Spinal cord (tissue), 10 donors: ENCODE measurements at places on chromosomes 1 and 21.
A peak's percentile ranks its signal among the peaks of the same experiment; 100 is the strongest.

DNA sequence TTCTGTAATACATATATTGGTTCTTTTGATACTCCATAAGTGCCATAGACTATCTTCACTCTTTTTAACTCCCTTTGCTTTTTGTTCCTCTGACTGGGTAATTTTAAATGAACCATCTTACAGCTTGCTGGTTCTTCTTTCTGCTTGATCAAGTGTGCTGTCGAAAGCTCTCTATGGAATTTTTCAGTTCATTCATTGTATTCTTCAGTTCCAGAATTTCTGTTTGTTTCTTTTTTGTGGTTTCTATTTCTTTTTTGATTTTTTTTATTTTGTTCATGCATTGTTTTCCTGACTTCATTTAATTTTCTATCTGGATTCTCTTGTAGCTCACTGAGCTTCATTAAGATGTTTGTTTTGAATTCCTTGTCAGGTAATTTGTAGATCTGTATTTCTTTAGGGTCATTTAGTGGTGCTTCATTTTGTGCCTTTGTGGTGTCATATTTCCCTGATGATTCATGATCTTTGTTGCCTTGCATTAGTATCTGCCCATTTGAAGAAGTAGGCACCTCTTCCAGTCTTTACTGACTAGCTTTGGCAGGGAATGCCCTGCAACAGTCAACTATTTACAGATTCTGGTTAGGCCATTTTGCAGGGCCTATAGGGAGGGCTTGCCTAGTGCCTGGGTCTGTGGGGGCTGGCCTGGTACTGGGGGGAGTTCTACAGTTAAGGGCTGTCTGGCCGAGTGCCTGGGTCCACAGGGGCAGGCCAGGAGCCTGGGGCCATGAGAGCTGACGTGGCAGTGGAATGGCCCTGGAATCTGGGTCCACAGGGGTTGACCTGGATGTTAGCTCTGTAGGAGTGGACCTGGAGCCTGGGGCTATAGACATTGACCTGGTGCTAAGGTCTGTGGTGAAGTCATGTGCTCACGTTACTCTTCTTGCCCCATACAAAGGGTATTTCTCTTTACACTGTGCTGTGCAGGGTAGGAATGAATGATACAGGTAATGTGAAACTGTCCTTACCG is 89.7 kb downstream of the MAGI3 start:
- no peak for DNase-seq

DNA sequence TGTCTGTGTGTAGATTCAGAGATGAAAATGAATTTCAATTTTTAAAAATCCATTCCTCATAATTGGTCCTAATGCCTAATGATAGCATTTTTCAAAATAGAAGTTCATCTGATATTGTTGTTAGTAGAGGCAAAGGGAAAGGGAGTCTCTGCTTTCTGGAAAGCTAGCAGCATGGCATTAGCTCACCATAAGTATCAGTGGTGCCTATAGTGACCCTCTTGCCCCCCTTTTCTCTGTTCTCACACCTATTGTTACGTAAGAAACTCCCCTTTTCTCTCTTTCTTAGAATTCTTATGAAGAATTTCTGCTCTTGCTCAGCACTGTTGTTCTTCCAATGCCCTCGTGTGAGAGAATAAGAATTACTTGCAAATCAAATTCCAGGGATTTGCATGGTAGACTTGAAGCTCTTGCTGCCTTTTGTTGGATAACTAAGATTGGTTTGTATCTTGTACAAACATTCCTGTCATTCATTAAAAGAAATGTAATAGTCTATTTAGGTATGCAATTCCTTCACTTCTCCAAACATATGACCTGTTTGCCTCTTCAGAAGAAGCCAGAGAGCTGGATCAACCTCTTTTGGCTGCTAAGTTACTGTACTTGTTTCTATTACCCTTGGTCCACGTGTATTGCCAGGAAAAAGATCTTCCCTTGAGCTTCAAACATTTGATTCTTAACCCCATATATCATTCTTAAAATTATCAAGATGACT is 69.2 kb upstream of the MAGI3 start:
- no peak for DNase-seq

DNA sequence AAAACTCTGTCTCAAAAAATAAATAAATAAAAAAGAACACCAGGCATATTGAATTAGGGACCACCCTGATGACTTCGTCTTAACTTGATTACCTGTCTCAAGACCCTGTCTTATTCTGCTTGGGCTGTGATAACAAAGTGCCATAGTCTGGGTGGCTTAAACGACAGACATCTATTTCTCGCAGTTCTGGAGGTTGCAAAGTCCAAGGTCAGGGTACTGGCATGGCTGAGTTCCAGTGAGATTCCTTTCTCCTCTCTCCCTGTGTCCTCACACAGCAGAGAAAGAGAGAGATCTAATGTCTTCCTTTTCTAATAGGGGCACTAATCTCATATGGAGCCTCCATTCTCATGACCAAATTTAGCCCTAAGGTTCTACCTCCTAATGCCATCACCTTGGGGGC is 145.6 kb downstream of the HUNK start:
- no peak for DNase-seq

DNA sequence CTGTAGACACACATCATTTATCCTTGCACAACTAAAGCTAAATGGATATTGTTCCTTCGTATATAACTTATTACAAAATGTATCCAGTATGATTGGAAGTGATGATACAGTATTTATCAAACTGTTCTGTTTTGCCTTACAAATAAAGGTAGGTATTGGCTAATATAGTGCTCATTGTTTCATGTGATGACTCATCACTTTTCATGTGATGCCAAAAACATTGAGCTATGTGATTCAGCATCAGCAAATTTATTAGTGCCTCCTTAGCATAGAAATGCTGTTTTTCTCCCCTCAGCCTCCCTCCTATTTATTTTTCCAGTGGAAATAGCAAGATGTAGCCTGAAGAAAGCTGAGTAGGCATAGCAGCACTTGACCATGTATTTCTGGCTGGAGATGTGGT is 228.6 kb upstream of the LYPLAL1 start:
- no peak for DNase-seq

- DNase-seq, result no peak
Measured at GRCh38 chr1:205028390-205028789, 14.6 kb upstream of the CNTN2 start.

DNA sequence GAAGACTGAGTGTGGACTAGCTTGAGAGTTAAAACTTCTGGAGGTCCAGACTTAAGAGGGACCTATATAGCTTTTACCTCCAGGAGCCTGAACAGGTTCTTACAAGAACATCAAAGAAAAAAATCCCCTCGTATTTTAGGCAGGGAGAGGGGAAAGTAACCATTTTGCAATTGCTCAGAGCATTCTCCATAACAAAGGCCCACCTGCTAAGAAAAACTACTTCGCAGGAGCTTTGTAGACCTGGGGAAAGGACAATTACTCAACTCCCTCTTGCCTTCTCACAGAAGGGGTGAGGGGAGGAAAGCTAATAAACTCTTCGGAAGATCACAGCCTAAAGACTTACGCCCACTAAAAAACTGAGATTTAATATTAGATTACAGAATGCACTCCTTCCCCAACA is 86.3 kb downstream of the RERE start:
- DNase-seq, result no peak

DNA sequence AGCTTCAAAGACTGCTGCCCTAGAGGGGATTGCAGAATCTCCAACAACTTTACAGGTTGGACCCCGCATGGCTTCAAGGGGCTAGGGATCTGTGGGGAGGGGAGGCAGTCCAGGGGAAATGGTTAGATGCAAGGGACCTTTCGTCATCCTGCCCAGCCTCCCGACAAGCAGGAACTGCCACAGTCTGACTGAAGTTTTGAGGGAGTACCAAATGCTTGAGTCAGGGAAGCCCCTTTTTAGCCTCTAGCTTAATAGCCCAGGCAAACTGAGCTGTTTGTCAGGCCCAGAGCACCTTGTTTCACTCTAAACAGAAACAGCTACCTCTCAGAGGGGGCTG is 1.1 kb downstream of the TOR3A start:
- no peak for DNase-seq

GRCh38 chr1:113793878-113794834 is 18.1 kb downstream of the RSBN1 start:
- no peak for DNase-seq

DNA sequence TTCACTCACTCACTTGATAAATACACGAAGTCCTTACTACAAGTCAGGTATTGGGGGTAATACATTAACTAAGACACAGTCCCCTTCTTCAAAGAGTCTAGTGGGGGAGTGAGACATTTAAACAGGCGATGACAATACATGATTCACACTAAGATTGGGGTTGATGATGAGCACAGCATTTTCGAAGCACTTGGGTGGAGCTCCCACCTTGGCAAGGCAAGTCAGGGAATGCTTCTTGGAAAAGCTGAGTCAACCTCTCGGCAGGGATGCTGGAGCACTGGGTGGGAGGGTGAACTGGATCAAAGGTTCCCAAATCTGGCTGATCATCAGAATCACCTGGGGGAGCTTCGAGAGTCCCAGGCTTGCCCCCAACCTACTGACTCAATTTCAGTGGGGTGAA is 57.9 kb upstream of the ENAH start:
- no peak for DNase-seq

DNA sequence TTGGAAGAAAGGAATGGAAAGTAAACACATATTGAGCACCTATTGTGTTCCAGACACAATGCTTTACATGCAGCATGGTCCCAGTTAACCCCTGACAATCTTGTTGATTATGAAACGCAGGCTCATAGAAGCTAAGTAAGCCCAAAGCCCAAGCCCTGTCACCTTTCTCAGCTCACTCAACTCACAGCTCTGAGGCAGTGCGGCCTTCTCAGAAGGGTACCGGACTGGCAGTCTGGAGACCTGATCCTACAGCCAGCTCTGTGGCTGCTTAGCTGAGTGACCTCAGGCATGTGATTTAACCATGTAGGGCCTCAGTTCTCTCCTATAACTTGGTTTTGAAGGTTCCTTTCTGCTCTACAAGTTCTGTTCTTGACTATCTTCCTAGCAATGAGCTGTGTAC is 464 bp upstream of the RNASEL start:
- no peak for DNase-seq

GRCh38 chr1:28917757-28918118 is 3.4 kb downstream of the EPB41 start:
- no peak for DNase-seq

- DNase-seq, result no peak
Measured at GRCh38 chr21:42346866-42347600, 3.8 kb downstream of the TFF2 start.

- DNase-seq, result peak; percentile 58
Measured at GRCh38 chr1:46667782-46668760, at the start of gene ATPAF1. Gene ATPAF1 (minus strand): TSS chr1:46668364. CDS start chr1:46668322, 42 bp downstream.

DNA sequence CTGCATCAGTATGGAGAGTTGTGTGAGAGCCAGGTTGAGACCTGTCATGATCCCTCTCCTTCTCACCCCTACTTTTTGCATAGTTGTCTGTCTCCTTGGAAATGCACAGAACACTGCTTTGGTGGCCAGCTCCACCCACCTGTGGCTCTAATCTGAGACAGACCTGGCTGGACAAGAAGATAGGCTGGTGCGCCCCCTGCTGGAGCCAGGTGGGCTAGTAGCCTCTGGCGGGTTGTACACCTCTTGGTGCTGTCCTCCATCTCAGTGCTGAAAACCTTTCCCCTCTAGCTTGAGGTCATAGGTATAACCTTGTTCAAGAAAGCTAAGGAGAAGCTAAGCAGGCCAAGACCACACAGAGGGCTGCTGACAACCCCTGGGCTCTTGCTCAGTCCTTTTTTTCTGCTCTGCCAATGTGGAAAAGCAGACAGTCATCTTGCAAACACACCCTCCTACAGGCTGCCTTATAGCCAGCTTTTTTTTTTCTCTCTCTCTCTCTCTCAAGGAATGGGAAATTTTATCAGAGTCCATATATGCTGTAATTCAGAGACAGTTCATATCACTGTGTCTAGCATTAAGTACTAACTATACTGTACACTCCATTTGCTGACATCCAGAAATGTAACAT is 58.8 kb upstream of the SPATA6 start:
- peak; percentile 63 for DNase-seq

DNA sequence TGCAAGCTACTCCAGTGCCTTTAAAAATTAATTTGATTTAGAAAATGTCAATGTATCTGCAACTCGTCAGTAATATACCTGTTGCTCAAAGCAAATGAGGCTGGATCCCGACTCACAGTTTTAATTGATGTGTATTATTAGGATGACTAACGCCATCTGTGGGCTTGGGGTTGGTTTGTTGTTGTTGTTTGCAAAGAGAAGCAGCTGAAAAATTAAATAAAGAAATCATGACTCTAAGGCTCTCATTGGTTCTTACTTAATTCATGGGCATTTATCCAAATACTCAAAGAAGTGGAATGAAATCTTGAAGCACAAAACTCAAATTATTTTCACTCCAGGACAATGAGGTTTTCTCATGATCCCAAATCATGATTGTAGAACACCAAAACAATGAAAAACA is 46.4 kb downstream of the SEC16B start:
- no peak for DNase-seq

DNA sequence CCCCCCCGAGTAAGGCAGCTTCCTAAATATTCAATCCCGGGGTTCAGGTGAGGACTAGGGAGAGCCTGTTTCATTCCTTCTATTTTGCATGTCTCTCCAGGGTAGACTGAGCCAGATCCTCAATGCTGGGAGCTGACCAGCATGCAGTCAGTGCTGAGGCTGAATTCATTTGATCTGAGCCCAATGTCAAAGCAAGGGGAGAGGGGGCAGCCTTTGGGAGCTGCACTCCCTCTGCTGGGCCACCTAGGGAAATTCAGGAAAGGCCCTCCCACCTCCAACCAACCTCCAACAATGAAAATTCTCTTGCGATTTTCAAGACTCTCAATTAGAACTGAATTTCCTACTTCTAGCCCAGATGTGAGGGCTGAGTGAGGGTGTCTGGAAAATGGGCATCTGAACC is 371.2 kb downstream of the NPHP4 start:
- DNase-seq, result no peak

GRCh38 chr1:18262726-18263125 is 155.1 kb downstream of the IGSF21 start:
- DNase-seq, result no peak

GRCh38 chr1:240712014-240712731 is 100.2 kb upstream of the GREM2 start:
- DNase-seq, result no peak

DNA sequence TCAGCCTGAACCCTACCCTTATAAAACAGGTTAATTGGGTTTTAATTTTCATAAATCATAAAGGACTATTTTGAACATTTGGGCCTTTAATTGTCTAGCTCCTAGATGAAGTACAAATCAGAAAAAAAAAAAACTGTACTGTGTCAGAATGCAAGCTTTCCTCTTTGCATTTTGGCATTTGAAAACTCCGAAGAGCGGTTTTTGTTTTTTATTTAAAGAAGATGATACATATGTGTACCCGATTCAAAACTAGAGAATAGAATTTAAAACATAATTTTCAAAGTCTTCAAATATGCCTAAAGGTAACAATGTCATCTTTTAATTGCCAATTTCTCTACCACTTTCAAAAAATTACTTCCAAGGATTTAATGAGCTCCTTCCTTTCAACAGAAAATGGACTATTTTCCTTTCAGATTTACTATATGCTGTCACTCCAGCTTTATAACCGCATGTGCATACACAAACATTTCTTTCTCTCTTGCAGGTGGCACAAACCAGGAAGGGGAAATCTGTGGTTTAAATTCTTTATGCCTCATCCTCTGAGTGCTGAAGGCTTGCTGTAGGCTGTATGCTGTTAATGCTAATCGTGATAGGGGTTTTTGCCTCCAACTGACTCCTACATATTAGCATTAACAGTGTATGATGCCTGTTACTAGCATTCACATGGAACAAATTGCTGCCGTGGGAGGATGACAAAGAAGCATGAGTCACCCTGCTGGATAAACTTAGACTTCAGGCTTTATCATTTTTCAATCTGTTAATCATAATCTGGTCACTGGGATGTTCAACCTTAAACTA is 33.7 kb downstream of the MRPL39 start:
- no peak for DNase-seq

GRCh38 chr1:185936641-185937040 is 202.4 kb downstream of the HMCN1 start:
- DNase-seq, result peak; percentile 79

- no peak for DNase-seq
Measured at GRCh38 chr1:25825605-25826004, 5.9 kb downstream of the MTFR1L start.
